ENCODE measurements at places on chromosomes 16 and 17.
A peak's percentile ranks its signal among the peaks of the same experiment; 100 is the strongest.

DNA sequence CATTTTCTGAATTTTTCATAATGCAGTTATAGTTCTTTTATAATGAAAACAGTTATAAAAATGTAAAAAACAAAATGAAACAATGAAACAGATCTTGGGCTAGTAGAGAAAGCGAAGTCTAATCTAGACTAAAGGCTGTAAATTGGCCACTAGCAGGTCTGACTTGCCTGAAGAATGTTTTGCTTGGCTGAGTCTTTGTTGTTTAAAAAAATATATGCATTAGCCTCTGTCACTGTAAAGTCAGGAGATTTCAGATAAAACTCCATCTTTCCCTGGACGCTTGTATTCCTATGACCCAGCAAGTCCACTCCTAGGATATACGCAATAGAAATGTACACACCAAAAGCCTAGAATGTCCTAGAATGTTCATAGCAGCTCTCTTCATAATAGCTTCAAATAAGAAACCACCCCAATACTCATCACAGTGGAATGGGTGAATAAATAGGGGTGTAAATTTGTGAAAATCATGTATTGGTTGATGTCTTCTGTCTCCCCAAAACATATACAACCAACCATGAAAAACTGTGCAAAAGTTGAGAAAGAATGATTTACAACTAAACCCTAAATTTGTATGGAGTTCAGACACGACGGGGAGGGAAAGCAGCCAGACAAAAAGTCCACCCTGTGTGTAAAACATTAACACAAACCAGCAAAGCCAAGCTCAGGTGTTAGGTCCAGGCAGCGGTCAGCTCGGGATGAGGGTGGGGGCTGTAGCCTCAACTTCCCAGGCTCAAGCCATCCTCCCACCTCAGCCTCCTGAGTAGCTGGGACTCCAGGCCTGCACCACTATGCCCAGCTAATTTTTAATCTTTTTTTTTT, 37.7 kb upstream of the MEAK7 start:
- no peak for DNase-seq

GRCh38 chr16:9903-10665, 43.3 kb downstream of the POLR3K start:
- no peak for DNase-seq

DNA sequence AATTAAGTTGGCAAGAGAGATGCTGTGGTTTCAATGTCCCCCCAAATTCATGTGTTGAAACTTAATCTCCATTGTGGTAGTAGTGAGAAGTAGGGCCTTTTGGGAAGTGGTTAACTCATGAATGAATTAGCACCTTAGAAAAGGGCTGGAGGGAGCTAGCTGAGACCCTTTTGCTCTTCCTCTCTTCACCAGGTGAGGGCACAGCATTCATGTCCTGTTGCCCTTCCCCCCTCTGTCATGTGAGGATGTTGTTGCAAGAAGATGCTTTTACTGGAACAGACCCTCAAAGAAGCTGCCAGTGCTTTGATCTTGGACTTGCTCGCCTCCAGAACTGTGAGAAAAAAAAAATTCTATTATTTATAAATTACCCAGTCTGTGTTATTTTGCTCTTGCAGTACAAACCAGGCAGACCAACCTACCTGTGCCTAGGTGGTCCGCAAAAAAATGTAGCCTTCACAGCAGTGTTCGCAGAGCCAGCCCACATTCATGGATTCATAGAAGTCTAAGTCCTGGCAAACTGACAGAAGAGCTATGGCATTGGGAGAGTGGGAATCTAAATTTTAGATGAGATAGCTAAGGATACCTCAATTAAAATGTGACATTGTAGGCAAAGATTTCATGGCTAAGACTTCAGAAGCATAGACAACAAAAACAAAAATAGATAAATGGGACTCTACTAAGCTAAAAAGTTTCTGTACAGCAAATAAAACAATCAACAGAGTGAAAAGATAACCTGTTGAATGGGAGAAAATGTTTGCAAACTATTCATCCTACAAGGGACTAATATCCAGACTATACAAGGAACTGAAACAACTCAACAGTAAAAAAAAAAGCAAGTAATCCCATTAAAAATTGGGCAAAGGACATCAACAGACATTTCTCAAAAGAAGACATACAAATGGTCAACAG, 32.0 kb upstream of the ABCA5 start:
- DNase-seq, result no peak

DNA sequence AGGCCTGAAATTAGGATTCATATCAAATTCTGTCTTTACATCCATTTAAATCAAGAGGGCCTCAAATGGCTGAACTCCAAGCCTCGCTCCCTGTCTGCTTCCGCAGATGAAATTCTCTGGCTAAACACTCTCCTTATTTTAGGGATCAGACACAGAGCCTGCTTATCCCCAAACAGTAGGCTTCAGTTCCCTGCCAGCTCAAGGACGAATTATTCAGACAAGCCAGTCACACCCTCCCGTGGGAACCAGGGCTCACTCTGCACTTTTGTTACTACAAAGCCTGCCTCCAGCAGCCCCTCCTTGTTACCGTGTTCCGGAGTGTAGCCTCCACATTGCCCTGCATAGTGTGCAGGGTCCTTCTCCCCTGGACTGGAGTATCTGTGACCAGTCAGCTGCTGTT, 46.6 kb upstream of the LCMT1 start:
- DNase-seq, result no peak

DNA sequence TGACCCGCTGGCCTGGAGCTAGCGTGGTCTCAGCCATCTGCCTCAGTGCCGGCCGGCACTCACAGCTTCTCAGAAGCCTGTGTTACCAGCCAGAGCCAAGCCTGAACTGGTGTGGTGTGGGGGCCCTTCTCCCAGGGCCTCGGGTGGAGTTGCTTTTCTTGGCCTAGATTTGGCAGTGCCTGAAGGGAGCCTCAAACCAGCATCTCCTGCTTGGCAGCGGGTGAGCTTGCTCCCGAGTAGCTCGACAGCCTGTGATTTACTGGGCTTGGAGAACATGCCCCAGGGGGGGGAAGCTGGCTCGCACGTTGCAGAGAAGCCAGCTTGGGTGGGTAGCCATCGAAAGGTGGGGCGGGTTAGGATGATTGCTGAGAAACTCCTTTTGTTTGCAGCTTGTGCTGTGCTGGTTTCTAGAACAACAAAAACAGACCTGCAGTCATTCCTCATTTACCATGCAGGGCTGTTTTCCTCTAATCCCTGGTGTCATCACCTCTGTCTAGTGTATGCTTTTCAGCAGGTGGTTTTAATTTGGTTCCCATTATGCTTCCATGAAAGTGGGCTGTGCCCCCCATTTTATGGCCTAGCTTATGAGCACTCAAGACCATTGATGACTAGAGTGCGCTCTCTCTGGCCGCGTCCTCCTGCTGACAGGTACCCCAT, 42.2 kb downstream of the TBCD start:
- DNase-seq, result no peak

- DNase-seq, result no peak
Measured at GRCh38 chr17:50013079-50013478, 18.1 kb upstream of the DLX3 start.

DNA sequence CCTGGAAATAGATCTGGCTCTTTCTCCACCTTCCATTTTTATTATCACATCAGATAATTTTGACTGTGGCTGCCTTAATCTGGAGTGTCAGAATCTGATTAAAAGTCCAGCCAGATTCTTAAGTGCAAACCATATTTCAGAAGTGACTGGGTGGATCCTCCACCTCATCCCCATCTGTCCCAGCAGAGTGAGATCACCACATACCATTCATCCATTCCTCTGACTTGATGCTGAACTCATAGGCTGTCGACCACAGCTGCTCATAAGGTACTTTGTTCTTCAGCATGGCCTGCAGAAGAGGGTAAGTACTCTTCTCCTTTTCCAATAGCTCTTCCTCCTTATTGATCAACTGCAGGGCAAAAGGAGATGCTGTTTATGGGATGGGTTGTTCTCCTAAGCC, 53.5 kb downstream of the DNAH3 start:
- DNase-seq, result no peak

DNA sequence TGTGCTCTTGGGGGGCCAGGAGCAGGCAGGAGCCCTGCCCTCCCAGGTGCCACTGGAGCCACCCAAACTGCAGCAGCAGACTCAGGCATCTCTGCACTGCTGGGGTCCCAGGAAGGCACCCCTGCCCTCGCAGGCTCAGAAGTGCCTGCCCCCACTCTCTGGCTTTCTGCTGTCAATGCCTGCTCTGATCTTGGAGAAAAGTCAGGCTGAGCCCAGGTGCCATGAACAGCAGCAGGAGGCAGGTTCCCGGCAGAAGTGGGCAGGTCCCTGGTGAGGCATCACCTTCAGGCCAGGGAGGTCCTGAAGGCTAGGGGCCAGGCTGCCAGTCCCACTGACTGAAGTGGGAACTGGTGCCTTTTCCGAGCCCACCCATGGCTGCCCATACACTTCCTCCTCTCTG, 106.5 kb downstream of the MGAT5B start:
- DNase-seq, result no peak

DNA sequence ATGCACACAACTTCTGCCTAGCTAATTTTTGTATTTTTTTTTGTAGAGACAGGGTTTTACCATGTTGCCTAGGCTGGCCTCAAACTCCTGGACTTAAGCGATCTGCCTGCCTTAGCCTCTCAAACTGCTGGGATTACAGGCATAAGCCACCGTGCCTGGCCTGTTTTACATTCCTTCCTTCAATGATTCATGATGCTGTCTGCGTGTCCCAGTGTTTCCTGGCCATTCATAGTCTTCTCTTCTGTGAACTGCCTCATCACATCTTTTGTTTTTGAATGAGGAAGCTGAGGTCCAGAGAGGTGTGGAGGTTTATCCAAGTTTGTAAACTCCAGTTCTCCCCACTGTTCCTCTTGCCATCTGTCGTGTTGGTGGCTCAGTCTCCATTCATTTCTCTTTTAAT, 64.5 kb upstream of the MED9 start:
- no peak for DNase-seq

DNA sequence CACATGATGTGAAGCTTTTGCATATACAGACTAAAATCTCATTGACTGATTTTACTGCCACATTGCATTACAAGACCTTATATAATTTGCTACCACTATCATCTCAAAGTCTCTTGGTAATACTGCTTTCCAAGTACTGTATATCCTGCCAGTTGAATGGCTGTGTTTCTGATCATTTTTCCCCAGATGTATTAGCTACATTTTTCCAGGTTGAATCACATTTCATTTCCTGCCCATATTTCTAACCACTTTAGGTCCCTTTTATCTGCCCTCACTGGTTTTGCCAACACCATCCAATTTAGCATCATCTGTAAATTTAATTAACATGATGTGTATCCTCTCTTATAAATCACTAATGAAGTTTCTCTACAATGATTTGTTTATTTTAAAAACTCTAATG, 365.7 kb upstream of the PMFBP1 start:
- no peak for DNase-seq

DNA sequence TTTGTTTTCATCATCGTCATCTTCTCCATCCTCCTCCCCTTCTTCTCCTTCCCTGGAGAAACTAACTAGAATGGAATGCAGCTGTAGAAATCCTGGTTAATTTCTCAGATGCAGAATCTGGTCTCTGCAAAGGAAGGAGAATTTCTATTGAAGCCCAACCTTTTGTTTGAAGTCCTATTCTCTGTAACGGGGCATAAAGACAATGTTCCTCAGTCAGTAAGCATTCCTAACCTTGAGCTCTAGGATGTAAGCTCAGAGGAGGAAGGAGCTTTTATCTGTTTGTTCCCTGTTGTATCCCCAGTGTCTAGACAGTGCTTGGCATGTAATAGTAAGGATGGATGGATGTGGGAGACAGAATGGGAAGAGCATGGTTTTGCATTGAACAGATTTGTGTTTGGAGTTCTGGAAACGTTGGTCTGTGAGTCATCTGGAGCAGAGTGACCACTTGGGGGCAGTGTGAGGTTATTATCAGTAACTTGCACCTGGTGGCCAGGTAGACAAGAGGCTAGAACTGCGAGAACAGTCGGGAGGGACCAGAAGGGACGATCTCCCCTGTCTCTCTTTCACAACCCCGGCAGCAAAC, 363.7 kb downstream of the SNX29 start:
- DNase-seq, result no peak

DNA sequence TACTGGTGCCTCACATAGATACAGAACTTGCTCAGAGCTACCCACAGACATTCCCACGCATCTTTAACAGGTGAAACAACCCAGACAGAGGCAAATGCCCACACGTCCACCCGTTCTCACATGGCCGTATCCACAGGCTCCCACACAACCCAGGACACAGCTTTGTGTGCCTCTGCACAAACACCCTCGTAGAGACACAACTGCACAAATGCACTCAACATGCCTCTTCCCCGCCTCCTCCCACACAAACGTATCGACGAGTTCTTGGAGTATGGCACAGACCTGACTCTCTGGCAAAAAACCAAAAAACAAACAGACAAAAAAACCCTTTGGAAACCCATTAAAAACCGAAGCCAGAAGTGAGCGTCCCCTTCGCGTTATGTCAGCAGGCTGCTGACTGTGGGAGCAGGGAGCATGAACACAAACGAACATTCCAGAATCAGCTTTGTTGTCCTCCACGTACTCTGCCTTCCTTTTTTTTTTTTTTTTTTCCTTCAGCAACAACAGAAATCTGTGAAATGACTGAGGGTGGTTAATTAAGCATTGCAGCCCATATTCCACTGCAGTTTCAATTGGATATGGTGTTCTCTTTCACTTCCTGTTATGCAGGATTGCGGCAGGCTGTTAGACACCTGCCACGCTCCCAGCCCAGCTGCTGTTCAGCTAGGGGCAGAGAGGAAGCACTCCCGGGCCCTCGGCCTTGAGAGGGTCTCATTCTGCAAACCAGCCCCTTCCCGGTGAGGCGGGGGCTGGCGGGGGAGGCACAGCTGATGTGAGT, 313.7 kb downstream of the MAF start:
- DNase-seq, result no peak

GRCh38 chr17:27326051-27326450, 32.1 kb downstream of the WSB1 start:
- no peak for DNase-seq

GRCh38 chr16:67967958-67968399, 458 bp downstream of the SLC12A4 start:
- no peak for DNase-seq

GRCh38 chr17:73482251-73482716, 162.0 kb downstream of the SDK2 start:
- DNase-seq, result no peak

GRCh38 chr16:11379420-11379819, 34.2 kb downstream of the RMI2 start:
- DNase-seq, result peak; percentile 16

DNA sequence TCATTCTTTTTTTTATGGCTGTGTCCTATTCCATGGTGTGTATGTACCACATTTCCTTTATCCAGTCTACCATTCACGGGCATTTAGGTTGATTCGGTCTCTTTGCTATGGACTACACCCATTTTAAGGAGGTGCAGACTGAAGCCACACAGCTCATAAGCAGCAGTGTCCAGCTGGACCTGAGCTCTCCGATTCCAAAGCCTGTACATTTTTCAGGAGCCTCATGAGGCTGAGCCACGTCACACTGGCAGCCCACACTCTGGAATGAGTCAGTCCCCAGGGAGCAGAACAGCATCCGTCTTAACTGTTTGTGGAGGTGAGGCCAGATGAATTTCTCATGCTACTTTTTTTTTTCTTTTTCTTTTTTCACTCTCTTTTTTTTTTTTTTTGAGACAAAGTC, 116.1 kb downstream of the C16orf95 start:
- no peak for DNase-seq
